ENCODE measurements at places on chromosomes 16 and 17.

- DNase-seq: no peak
These were observed 15.4 kb upstream of the ERN1 start for GRCh38 chr17:64145375-64145750.

GRCh38 chr17:14739656-14740431 is 439.0 kb downstream of the HS3ST3B1 start:
- DNase-seq: no peak

DNA sequence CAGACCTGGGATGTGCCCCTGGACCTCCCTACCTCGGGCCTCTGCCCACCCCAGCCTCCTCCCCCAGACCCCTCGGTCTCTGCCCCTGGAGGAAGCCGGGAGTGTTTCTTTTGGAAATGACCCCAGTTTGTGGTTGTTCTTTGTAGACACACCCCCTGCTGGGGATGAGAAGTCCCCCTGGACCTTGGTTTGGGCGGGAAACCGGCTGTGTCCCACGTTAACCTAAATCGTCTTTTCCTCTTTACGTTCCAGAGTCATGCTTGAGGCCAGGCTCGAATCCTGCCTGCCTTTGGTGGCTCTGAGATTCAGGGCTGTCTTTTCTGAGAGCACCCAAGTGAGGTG is 116.6 kb downstream of the METRNL start:
- DNase-seq: peak; percentile 76

GRCh38 chr17:4861052-4861451 is 27.9 kb downstream of the MINK1 start:
- no peak for DNase-seq

DNA sequence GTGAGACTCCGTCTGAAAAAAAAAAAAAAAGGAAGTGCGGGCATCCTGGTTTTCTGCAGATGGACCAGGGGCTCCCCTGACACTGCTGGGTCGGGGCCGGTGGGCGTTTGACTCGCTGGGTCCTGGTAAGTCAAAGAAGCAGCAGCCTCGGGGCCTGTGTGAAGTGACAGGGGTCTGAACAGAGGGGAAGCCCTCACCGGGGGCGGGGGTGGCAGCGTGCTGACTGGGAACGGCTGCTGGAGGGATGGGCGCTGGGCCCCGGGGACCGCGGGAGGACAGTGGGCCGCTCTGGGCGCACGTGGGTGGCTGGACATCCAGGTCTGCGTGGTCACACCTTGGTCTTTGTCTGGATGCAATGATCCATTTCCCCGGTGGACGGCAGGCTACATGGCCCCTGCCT is 8.2 kb downstream of the GALNS start:
- no peak for DNase-seq

- peak; percentile 81 for DNase-seq
These were observed 6.7 kb upstream of the SLC25A39 start for GRCh38 chr17:44331249-44331760.

- DNase-seq: no peak
These were observed 130.4 kb upstream of the MPHOSPH6 start for GRCh38 chr16:82300374-82300951.

DNA sequence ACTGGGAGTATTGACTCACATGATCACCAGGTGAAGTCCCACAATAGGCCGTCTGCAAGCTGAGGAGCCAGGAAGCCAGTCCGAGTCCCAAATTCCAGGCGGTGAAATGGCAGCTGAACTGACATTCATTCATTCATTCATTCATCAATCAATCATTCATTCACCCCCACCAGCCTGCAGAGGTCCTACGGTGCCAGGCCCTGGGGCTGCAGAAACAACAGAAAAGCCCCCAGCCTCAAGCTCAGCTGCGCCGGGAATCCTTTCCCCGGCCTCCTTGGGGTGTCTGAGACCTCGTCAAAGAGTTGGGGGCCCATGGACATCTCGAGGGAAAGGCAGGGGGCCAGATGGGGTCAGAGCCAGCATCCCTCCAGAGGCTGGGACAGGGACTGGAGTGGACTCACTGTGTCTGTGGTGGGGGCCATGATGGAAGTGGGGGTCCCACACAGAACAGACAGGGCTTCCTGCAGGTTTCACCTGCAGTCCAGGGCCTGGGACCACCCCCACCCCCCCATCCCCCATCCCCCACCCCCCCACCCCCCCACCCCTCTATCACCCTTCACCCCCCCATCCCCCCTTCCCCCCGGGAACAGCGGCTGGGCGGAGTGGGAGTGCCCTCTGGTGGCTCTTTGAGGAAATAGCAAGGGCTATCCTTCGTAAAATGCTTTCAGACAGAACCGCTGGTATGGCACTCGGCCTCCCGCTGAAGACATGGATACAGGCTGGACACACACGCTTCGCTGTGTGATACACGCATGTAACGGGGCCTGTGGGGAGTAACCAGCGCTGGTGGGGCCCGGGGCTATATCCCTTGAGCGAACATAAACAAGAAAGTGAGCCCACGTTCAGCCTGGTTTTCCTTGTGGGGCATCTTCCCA is 8.5 kb upstream of the ZC3H18 start:
- peak; percentile 77 for DNase-seq

DNA sequence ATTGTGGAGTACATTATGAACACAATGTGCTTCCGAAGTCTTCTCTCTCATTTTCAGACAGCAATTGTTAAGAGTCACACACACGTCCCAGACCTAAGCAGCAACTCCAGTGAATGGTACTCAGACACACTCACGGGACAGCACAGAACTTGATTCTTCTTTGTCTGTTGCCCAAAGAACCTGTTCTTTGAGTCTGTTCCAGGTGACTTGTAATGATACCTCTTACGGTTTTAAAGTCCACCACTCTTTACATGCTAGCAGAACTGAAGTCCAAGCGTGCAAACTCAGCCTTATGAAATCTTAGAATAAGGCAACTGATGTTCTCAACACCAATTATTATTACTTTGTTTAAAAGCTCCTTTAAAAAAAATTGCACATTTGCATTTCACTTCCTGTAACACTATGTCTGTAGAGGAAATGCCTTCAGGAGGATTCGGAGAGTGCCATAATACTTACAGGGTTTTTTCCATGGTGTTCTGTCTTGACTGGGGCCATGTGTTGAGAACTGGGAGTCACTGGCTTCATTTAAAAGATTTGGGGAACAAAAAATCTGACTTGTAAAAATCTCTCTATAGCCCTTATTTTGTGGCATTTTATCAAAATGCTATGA is 48.1 kb downstream of the MARF1 start:
- DNase-seq: no peak

- DNase-seq: peak; percentile 32
These were observed 17.8 kb upstream of the KIF19 start for GRCh38 chr17:74307984-74308773.

GRCh38 chr16:67236563-67237395 is 9.8 kb downstream of the TMEM208 start:
- DNase-seq: peak; percentile 55

DNA sequence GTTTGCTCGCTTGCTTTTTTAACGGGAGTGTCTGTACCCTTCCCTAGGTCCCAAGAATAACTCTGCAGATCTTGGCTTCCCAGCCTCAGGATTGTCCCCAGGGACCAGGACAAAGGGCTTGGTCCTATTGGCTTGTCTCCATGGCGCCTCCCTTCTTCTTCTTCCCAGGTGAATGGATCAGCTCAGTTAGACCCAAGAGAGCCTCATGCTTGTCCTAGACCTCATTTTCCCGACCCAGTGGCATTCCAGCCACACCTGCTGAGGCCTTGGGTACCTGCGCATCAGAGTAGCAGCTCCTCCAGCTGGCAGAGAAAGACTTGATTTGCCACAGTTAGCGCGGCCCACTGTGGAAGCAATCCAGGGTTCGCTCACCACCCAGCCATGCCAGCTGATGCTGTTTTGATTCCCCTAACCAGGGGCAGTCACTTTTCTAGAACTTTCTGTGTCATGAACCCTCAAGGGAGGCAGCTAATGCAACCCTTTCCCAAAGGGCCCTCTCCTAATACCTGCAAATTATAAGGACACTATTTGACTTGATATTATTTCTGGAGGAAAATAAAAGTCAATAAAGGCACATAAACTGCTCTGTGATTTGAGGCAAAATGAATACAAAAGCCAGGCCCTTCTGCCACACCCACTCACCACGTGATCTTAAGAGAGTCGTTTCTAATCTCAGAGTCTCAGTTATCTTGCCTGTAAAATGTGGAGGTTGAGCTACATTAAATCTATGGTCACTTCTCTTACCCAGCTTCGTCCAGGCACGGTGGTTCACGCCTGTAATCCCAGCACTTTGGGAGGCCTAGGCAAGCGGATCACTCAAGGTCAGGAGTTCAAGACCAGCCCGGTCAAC is 13.9 kb downstream of the GPR142 start:
- no peak for DNase-seq

DNA sequence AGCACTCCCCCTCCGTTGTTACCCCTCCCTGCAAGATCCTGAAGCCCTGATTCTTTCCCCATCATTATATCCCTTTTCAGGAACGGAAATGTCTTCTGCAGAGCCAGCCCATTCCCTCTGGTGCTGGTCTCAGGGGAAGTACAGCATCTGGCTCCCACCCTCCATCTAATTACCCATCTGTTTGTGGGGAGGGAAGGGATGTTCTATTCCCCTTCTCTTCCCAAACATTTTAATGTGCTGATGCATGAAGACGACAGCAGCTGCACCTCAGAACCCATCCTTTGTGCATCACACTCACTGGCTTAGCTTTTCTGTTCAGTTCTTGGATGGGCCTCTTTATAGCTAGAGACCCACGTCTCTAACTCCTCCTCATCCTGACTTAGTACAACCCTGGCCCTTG is 367.2 kb downstream of the CDH13 start:
- DNase-seq: no peak

GRCh38 chr17:40540448-40540847 is 24.8 kb downstream of the CCR7 start:
- DNase-seq: no peak

GRCh38 chr17:40506786-40507185 is 5.4 kb upstream of the TNS4 start:
- DNase-seq: no peak

DNA sequence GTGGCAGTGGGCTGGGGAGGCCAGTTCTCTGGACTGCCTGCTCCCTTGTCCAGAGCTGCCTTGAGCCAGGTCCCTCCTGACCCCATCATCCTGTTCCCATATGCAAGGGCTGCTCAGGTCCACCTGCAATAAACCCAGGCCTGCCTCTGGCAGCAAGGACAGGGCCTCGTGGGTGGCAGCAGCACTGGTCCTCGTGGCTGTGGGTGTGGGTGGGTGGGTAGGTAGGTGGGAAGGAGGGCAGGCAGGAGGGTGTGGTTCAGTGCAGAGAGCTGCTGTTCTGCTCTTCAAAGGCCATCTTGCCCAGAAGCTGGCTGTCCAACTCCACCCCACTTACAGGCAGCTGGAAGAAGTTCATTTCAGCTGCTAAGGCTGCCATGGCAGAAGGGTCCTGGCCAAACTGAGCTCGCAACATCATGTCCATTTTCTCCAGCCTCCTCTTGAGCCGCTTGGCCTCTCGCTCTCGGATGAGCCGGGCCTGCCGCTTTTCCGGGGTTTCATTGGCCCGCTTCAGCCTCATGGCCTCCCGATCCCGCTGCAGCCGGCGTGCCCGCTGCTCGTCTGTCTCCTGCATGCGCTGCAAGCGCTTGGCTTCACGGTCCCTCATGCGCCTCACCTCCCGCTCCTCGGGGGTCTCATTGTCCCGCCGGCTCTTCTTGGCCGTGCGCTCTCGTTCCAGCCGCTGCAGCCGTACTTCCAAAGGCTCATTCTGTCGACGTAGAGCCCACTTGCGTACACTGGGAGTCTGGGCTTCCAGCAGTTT is 14.2 kb downstream of the ATXN1L start:
- DNase-seq: no peak

DNA sequence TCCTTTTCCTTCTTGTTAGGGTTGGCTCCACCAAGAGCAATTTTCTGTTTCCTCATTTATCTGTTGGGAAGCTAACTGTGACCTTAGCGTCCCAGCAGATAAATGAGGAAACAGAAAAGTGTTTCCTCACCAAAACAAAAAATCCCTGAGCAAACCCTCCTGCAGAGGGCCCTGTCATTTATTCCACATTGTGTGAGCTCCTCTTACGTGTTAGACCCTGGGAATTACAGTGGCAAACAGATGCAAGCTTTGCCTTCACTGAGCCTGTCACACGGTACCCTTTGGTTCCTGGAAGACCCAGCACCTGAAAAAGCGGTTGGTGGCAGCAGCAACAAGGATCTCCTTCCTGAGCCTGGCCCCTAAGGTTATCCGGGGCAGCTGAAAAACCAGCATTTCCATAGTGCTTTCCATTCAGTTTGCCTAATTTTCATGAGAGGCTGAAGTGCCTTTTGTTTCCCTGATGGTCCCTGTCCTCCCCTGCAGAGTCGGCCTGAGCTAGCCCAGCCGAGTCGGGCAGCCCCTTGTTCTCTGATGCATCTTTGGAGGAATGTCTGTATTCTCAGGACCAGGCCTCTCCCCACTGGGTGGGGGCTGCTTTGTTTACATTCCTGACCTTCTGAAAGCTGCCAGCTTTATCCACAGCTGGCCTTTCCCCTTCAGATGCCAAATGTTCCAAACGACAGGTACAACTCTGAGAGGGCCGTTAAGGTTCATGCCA is 34.7 kb downstream of the YPEL2 start:
- DNase-seq: peak; percentile 64

DNA sequence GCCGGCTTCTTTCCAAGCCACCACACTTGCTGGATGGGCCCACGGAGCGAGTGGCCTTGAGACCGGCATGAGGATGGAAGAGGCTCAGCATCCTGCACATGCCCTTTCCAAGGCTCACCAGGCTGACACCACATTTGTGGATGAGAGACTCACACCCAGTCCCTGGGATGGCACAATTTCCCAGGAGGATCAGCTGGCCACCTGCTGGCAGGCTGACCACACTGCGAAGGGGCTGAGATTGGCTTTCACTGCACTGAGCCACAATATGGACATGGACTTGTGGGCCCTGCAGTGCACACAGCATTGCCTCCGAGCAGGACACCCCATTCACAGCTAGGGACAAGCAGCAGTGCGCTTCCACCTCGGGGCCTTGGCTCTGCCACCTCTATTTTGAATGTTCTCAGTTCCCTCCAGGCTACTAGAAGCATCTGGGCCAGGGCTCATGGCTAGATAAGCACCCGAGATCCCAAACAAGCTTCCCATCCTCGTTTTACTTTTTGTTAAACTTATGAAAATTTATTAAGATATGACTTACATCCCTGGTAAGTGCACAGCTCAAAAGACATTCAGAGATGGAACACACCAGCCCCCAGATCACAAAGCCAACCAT is 25.3 kb upstream of the KSR1 start:
- DNase-seq: peak; percentile 68

DNA sequence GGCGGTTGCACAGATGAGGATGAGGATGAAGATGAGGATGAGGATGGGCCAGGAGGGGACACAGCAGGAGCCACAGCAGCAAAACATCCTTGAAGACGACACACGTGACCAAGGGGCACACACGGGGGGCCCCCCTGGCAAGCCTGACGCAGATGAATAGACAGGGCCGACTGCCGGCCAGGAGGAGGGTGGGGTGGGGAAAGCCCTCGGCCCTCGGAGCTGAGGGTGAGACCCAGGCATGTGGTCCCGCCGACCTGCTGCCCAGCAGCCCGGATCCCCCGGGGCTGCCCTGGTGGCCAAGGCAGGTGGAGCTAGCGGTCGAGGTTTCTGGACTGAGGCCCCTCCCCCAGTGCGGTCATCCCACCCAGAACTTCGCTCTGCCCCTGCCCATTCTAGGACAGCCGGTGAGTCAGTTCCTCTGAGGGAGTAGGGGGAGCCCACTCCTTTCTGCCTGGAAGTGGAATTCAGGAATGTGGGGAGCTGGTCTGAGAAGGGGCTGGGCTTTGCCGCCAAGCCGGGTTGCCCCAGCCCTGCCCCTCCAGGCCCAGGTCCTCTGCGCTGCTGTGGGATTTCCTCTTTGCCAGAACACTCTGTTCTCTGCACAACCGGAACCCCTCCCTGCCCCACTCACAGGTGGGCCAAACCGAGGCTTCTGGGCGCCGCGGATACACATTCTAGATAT is 9.9 kb downstream of the CYGB start:
- DNase-seq: peak; percentile 92
